ENCODE measurements at places on chromosomes 6 and 20.

GRCh38 chr6:27477318-27478013 lies 4.6 kb upstream of the ZNF184 start:
- no peak for DNase-seq

DNA sequence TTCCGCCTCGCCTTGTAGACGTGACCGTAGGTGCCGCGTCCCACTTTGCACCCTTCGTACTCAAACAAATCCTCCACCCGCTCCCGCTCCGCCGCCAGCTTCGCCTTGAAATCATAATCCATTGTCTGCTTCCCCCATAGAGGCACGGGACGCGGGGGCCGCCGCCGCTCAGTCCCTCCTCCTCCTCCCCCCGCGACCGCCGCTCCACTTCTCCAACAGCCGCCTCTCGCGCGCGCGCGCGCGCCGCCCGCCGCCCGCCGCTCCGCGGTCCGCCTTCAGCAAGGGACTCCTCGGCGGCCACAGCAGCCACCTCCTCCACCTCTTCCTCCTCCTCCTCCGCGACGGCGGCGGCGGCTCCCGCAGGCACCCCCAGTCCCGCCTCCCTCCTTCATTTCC lies 256 bp downstream of the CDK19 start:
- peak; percentile 74 for DNase-seq

DNA sequence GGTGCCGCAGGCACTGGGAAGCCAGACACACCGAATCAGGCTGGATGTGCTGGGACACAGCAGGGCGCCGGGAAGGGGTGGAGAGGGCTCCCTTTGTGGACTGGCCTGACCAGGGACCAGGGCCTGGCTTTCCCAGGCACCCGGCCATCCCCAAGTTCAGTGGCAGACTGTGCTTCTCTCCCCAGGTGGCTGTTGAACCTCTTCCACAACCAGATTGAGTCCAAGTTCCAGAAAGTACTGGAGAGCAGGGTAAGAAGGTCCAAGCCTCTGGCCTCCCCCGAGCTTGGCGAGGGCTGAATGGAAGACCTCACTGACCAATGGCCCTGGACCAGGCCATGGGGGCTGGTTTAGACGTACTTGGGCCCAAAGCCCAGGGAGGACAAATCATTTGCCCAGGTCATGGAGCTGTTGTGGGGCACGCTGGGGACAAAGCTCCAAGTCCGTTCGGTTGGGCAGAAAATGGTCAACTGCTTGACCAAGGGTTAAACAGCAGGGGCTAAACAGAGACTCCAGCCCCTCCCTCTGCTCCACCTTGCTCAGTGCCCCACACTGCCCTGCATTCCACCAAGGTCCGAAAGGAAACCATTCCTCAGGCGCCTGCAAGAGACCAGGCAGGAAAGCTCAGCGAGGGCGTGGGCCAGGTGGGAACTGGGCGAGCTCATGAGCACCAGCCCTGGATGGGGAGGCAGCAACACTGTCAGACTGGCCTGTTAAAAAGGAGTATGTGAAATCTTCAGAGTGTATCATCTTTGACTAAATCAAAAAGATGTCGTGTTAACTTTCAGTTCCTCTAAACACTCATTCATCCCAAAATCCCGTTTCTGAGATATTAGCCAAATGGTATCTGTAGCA lies 9.1 kb downstream of the LBP start:
- no peak for DNase-seq

GRCh38 chr6:153062516-153062915 lies 60.0 kb upstream of the MTRF1L start:
- no peak for DNase-seq

GRCh38 chr6:91317247-91317835 lies 730.5 kb upstream of the MAP3K7 start:
- no peak for DNase-seq

DNA sequence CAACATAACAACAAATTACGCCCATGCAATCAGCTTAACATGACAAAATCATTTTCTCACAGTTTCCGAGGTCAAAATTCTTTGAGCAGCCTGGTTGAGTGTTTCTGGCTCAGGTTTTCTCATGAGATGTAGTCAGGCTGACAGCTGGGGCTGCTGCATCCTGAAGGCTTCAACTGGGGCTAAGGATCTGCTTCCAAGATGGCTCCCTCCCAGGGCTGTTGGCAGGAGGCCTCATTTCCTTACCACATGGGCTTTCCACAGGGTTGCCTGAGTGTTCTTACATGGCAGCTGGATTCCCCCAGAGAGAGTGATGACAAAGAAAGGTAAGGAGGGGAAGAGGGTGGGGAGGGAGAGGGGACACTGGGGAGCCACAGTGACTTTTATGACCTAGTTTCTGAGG lies 63.1 kb upstream of the NNAT start:
- DNase-seq, result no peak

- no peak for DNase-seq
Observed at GRCh38 chr6:161915456-161915964, 641.6 kb upstream of the AGPAT4 start.

GRCh38 chr20:37853823-37854375 lies 49.0 kb upstream of the VSTM2L start:
- DNase-seq, result no peak

DNA sequence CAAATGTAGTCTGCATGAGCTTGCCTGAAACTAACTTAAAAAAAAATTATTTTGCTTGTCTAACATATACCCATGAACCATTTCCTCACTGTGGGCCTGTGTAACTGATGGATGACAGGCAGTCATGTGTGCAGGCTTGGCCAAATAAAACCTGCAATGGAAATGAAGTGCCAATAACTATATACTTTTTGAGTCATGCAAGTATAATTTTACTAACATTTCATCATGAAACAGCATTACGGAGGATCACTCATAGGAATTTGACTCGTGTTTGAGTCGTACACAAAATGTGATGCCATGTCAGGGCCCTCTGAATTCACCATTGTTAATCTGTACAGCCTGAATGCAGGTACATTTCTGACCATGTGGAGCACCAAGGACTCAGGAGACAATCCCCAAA lies 46.6 kb downstream of the HDDC2 start:
- no peak for DNase-seq

DNA sequence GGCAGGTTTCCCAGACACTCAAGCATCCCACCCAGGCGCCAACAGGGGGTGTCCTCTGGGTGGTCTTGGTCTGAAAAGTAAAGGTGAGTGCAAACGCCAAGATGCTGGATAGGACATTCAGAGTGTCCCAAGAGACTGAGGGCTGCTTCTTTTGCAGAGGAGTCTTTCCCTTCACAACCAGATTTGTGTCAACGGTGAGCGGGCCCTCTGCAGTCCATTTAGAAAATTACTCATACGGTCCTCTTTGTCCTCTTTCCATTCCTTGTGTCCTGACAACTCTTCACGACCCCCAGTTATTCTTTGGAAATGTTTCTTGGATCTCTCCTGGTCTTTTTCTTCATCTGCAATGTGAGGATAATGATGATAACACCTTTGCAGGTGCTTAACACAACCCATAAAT lies 257.8 kb downstream of the CDC5L start:
- DNase-seq, result no peak

GRCh38 chr6:100670056-100670455 lies 205.3 kb upstream of the SIM1 start:
- no peak for DNase-seq

- DNase-seq, result no peak
Observed at GRCh38 chr6:57298741-57299140, 18.7 kb upstream of the PRIM2 start.

- no peak for DNase-seq
Observed at GRCh38 chr20:20188647-20189046, 136.3 kb downstream of the CFAP61 start.

- peak; percentile 43 for DNase-seq
Observed at GRCh38 chr6:36821581-36822335, 17.5 kb downstream of the CPNE5 start.

DNA sequence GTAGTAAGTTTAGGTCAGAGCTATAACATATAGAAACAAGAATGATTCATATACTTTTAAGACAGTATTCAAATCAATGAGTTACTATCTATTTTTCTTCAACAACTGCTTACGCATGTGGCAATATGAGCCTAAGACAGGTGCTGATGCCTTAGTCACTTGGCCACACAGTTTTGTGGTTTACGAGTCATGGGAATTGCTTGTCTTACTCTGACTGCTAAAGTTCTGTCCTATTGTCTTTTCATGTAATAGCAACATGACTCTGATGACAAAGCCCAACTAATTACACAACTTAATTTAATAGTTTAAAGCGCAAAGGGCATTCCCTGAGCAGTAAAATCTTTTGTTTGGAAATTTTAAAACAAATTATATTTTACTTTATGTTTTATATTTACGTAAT lies 159.3 kb upstream of the CENPW start:
- DNase-seq, result no peak

- no peak for DNase-seq
Observed at GRCh38 chr20:9399322-9399721, 115.1 kb upstream of the LAMP5 start.

DNA sequence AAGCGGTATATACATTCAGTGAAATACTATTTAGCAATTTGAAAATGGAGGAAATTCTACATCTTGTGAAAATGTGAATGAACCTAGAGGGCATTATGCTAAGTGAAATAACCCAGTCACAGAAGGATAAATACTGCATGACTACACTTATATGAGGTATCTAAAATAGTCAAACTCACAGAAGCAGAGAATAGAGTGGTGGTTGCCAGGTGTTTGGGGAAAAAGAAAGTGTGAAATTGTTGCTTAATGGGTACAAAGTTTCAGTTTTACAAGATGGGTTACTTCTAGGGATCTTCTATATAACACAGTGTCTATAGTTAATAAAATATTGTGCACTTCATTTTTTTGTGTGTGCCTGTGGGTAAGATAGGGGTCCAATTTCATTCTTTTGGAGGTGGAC lies 1152.0 kb downstream of the EPHA7 start:
- no peak for DNase-seq

DNA sequence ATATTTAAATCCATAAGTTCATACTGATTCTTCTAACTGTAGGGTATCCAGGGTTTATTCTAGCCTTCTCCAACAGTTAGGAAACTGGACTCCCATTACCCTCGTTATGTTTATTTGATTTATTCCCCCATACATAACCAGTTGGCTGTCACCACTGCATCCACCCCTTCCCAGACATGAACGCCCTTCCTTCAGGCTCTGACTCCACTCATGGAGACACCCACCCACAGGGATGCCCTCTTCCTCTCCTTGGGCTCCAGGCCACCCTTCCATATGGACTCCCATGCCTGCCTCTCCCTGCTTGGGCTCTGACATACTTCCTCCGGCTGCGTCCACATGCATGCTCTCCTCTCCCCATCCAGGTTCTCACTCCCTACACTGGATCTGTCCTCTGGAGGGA lies 124.0 kb downstream of the FIG4 start:
- no peak for DNase-seq

GRCh38 chr6:15978426-15978825 lies 150.5 kb upstream of the MYLIP start:
- DNase-seq, result no peak

- no peak for DNase-seq
Observed at GRCh38 chr20:36957875-36958667, 6.6 kb upstream of the SAMHD1 start.

DNA sequence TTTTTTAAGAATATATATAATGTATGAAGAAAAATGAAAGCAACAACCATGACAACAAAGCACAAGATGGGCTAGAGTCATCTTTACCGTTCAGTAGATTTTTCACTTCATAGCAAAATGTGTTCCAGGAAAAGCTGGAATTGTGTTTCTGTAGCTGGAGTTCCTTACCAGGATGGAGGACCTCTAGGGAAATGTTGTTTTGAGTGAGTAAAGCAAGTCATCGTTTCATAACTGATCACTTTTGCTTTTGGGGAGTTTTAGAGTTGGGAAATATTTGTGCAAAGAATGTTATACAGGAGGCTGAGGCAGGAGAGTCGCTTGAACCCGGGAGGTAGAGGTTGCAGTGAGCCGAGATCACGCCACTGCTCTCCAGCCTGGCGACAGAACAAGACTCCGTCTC lies 151.6 kb downstream of the SASH1 start:
- DNase-seq, result no peak

GRCh38 chr20:3812259-3812681 lies 8.1 kb upstream of the AP5S1 start:
- no peak for DNase-seq

DNA sequence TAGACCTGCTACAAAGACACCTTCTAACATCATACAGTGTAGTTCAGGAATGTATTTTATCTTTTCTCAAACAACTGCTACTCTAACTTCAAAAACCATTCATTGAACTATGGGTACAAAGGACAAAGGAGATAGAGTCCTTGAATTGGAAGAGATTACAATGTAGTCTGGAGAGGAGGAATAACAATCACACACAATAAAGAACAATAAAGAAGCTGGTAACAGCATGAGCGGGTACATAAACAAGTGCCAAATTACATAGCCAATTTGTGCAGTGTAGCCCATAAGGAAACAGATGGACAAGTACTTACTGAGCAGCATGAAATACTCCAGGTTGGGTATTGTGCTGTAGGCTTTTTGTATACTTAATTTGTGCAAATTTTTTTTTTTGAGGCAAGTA lies 44.3 kb downstream of the OSTM1 start:
- peak; percentile 26 for DNase-seq

DNA sequence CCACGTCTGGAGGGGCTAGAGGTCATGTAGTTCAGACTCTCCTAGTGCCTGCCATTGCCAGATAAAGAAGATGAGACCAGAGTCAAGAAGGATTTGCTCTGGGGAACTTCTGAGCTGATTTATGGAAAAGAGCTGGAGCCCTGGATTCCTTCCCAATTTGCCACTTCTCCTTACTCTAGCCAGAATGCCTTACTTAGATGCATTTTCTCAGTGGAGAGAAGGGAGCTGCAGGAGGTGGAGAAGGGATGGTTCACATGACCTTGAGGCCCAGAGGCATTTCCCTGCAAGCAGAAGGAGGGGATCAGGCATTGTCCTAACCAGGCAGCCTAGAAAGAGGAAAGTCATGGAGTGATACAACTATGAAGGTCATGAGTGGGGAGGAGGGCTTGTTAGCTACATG lies 122.2 kb downstream of the UNC5CL start:
- DNase-seq, result no peak

DNA sequence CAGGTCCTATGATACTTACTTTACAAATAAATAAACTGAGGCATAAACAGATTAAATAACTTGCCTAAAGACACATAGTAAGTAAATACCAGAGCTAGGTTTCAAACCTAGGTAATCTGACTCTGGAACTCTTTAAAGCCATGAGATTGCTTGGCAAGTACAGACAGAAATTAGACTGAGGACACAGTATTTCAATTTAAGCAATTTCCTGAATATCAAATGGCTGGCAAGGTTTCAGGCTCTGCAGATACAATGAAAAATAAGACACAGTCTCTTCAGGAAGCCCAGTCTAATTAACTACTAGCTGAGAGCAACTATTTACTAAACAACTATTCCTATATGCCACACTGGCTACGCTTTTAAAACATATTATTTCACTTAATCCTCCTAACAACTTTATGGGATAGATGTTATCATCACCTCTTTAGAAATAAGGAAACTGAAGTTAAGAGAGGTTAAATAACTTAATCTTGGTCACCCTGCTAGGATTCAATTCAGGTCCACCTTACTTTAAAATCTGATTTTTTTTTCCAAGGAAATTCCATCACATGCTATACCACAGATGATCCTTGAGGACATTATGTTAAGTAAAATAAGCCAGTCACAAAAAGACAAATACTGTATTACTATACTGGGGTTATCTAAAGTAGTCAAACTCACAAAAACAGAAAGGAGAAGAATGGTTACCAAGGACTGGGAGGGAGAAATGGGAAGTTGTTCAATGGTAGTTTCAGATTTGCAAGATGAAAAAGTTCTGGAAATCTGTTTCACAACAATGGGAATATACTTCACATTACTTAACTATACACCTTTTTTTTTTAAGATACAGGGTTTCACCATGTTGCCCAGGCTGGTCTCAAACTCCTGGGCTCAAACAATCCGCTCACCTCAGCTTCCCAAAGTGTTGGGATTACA lies 4.1 kb downstream of the TRPC4AP start:
- peak; percentile 6 for DNase-seq

- no peak for DNase-seq
Observed at GRCh38 chr6:162951164-162951743, 223.5 kb downstream of the PACRG start.
